AG09319 (cell line): ENCODE measurements at places on chromosomes 12 and 14.

DNA sequence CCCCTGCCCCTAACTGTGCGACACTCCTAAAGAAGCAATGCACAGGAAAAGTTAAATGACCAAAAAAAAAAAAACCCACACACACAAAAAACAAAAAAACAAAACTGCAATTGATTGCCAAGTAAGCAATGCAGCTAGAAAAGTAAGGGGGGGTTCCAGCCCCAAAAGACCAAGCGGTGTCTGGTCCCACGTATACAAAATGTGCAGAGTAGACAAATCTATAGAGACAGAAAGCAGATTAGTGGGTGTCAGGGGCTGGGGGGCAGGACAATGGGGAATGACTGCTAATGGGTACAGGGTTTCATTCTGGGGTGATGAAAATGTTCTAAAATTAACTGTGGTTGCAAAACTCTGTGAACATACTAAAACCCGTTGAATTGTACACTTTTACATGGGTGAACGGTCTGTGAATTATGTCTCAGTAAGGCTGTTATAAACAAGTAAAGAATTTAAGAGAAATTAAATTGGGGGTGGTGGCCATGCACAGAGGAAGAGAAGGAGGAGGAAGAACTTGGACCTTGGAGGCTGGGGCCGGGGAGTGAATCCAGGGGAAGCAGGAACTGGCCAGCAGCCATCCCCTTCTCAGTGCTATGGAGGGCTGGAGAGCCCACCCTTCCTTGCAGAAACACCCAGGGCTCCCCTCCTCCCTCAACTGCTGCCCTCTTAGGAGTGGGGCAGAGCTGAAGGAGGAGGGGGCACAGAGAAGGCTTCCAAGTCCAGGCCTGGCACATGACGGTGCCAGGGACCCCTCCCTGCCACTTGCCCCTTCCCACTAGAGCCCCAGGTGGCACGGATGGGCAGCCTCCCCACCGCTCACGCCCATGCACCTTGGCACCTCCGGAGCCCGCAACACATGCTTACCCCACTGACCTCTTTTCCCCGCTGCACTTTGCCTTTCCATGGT is 45.4 kb downstream of the KDM2B start:
- DNase-seq, result no peak

DNA sequence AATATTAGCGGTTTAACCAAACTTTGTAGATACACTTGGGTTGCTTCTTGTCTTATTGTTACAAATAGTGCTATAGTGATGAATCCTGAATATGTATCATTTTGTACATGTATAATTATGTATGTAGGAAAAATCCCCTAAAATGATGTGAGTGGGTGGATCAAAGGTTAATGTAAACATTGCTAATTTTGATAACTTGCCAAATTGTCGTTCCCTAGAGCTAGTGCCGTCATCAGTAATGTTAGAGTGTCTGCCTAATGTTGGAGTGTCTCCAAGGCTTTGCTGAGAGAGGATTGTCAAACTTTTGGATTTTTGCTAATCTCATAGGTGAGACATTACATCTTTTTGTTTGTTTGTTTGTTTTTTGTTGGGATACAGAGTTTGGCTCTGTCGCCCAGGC is 44.4 kb downstream of the AEBP2 start:
- DNase-seq, result no peak

- no peak for DNase-seq
Measured at GRCh38 chr12:101878243-101878821, 952 bp downstream of the DRAM1 start.

DNA sequence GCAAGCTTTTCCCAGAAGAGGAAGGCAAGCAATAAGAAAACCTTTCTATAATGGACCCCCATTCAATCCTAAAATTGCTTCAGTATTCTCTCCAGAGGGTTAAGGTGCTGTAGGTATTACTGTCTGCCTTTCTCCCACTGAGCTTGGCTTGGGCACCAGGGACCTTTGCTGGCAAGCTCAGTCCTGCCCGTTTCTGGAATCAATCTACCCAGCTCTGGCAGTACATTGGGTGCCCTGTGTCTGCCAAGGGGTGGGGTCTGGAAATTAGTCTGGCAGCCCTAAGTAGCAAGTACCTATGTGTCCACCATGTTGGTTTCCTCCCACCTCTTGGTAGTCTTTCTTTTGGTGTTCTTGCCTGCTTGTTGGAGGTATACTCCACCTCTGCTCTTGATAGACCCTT is 72.6 kb downstream of the C12orf75 start:
- DNase-seq, result no peak

DNA sequence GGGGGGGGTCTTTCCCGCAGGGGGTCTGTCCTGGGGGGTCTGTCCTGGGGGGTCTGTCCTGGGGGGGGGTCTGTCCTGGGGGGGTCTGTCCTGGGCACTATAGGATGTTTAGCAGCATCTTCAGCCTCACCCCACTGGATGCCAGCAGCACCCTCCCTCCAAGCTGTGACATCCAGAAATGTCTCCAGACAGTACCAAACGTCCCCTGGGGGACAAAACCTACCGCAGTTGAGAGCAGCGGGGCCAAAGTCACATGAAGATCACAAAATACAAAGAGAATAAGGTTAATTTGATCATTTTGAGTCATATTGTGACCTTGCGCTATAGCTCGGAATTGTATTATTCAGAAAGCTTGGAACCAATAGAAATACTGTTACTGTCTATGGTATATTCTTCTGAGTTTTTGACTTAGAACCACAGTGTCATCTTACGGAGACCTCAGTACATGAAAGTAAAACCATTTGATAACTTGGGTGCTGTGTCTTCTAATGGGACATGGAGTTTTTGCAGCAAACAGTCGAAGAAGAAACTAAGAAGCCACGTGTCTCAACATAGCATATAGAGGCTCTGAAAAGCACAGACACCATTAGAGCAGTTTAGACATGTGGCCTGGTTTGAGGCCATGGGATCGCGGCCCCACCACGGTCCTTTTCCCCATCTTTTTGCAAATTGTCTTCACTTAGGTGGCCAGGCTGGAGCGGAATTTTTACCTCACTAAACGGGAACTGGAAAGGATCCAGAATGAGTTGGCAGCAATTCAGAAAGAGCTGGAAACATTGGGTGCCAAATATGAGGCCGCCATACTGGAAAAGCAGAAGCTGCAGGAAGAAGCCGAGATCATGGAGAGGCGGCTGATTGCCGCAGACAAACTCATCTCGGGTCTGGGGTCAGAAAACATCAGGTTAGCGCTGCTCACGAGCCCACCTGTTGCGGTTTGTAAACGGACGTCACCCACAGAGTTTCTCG is 59.9 kb downstream of the CCDC92 start:
- DNase-seq, result no peak

GRCh38 chr14:66121859-66122258 is 364.3 kb upstream of the CCDC196 start:
- DNase-seq, result no peak

GRCh38 chr12:88733008-88733407 is 152.7 kb upstream of the KITLG start:
- DNase-seq, result no peak

DNA sequence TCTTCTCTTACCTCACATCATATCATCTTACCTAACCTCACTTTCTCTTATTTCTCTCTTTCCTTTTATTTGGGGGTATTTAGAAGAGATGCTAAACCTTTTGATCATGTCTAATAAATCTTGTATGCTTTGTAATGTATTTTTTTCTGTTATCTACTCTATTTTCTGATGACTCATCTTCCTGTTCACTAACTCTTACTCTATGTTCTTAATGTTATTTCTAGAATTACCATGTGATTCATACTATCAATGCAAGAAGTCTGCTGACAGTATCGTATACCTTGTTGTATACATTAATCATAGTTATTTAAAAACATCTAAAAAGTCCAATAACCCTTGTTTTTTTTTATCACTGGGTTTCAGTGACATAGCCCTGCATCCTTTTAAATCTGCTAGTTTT is 62.3 kb downstream of the MGAT4C start:
- DNase-seq, result no peak

DNA sequence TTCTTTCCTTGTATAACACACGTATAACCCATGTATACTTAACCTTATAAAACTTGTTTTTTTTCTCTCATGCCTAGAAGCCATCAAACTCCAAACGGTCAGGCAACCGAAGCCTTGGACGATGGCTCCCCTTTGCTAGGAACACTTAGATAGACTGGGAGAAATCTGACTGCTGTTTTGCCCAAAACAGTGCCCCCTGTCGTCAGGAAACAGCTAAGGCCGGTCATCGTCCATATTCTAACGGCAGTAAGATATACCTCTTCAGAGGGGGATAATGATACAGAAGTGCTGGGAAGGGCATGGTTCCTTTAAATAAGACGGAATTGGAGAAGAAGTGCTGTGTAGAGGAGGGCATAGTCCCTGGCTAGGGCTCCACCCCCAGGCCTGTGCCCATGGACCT is 130.5 kb downstream of the SLC41A2 start:
- DNase-seq, result no peak

DNA sequence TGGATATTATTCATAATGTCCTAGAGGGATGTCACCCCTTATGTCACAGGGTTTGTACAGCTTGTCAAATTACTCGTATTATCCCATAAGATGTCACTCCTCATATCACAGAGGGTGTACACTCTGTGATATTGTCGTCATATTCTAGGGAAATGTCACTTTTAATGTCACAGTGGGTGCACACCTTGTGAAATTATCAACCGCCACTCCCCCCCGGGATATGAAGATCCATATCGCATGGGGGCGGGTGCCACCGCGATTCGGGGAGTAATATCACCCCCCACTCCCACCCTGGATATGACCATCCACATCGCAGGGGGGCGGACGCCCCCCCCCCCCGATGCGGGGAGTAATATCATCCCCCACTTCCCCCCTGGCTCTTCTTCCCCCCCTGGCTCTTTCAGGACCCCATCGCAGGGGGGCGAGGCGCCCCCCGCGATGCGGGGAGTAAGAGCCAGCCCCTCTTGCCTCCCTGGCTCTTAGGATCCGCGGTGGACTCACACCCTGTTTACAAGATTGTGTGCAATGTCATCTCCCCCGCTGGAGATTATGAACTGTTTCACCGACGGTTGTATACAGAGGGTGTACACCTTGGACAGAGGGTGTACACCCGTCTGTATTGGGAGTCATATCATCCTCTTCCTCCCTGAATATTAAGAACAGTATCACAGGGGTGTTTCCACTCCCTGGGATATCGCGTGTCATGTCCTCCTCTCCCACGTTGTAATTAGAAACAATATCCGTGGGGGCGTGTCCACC is 92.8 kb downstream of the FRMD6 start:
- DNase-seq, result no peak

DNA sequence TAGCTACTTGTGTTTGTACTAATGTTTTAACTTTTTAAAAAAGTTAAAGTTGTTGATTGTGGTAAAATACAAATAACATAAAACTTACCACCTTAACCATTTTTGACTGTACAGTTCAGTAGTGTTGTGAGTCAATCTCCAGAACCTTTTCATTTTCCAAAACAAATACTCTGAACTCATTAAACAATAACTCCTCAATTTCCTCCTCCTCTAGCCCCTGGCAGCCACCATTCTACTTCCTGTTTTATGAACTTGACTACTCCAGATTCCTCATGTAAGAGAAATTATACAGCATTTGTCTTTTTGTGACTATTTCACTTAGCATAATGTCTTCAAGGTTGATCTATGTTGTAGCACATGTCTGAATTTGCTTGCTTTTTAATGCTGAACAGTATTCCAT is 299.1 kb upstream of the AMIGO2 start:
- DNase-seq, result no peak

GRCh38 chr12:76863837-76864236 is 15.0 kb downstream of the CSRP2 start:
- DNase-seq, result no peak

GRCh38 chr14:68663385-68664076 is 129.3 kb downstream of the ZFP36L1 start:
- DNase-seq, result no peak

GRCh38 chr12:96029826-96030225 is 5.6 kb downstream of the LTA4H start:
- no peak for DNase-seq

- DNase-seq, result no peak
Measured at GRCh38 chr12:3557791-3558620, 67.0 kb downstream of the PRMT8 start.

DNA sequence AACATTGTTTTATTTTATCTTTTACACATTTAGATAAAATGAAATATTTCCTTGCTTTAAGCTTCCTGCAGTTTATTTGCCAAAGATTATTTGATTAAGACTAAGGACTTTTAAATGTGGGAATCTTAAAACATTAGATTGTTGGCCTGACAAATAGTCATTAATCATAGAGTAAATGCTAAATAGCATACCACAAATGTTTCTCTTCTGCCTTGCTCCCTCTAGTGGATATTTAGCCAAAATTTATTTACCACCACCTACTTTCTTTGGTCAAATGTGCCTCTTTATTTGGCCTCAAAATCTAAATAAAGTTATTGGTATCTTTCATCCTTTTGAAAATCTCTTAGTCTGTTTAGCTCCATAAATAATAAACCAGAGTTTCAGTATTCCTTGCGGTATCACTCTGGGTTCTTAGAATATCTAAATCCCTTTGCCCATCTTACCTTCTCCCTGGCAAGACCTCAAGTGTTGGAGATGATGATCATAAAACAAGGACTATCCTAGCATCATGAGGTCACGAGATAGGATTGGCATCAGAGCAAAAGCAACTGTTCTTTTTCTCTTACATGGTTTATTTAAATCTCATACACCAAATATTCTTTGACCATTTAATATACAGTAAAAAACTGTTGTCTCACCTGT is 150.6 kb upstream of the AEBP2 start:
- no peak for DNase-seq

DNA sequence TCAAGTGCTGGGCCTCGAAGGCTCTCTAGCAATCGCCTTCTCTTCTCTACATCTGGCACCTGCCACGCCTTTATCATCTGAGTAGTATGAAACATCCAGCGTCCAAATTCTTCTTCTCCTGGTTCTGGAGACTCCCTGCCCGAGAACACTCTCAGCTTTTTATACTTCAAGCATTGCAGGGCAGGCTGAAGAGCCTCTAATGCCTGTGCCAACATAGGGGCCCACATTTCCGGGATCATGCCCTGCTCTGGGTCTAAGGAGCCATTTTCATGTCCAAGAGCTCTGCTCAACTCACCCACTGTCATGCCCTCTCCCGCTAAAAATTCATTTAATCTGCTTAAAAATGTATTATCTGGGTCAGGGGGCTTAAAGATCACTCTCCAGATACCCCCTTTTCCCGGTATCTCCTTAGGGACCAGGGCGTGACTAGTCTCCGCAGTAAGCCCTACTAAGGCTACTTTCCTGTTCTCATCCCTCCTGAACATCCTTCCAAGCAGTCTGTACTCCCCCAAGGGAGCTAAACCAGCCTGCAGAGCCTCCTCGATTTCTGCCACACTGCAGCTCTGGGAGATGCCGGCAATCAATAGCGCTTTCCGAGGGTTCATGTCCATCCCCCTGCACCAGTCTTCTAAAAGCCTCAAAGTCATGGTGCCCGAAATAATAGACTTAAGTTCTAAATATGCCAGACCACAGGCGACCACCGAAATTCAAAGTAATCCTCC is 940 bp downstream of the MOAP1 start:
- DNase-seq, result no peak
